ENCODE measurements at places on chromosomes 6 and 20.

DNA sequence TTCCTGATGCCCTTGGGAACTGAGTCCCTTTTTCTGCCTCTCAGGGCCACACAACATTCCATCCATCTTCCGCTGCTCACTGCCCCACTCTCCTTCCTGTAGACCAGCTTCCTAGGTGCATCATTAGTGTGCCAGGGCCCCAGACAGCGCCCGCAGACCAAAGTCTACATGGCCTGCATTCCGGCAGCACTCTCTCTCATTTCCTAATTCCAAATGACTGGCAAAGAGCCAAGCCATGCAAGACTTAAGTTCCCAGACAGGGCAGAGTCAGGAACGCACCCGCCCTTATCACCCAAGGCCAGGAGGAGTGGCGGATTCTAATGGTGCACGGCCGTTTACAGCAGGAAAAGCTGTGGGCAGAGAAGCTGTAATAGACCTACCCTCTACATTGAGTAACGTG, 159.8 kb upstream of the ARID1B start:
- DNase-seq: no peak

GRCh38 chr6:61841958-61842357, 444.1 kb downstream of the KHDRBS2 start:
- DNase-seq: no peak

GRCh38 chr6:141259807-141260206, 872.9 kb upstream of the GJE1 start:
- DNase-seq: no peak

DNA sequence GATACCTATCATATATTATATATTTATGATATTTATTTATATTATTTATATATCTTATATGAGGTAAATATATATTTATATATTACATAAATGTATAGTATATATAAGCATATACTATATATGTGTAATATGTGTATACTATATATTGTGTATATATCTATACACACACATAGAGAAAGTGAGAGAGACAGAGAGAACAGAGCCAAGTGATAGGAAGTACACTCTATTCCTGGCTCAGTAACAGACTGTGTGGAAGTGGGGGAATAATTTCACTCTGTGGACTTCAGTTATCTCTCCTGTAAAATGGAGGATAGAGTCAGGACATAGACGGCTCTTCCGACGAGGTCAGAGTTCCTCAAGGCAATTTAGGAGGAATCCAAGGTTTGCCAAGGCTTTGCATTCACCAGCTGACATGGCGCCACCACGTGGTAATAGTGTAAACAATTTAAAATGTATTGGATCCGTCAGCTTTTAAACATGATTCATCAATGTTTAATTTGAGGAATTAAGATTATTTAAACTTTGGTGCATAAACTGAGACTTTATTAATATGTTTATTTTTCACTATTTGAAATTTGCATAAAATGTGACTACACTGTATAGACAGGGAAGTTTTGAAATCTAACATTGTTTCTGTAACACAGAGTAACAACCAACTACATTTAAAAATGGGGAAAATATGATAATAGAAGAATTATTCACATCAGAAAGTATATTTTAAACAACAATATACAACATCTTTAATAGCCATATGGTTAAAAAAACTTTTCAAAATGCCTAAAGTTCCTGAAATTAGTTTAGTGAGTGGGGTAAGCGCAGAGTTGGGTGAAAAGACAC, 75.4 kb upstream of the TMEM244 start:
- DNase-seq: peak; percentile 66

- DNase-seq: no peak
Observed at GRCh38 chr6:25278261-25278913, 787 bp upstream of the CARMIL1 start.

GRCh38 chr6:141117874-141118273, 1014.9 kb upstream of the GJE1 start:
- no peak for DNase-seq

- DNase-seq: no peak
Observed at GRCh38 chr6:90086517-90086916, 192.2 kb downstream of the GJA10 start.

DNA sequence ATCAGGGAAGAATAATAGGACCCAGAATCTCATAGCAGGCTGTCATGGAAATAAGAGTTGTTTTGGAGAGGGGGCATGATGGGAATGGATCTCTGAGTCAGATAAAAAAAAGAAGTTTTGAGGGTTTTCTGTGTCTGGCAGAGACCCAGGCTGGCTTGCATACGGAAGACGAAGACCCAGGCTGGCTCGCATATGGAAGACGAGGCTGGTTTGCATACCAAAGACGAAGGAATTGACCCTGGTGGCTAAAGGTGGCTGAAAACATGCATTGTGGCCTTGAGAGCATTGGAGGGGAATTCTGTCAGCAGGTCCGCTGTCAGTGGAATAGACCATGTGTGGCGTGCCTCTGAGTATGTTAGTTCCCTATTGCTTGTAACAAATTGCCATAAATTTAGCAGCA, 335.1 kb downstream of the BTBD3 start:
- no peak for DNase-seq

DNA sequence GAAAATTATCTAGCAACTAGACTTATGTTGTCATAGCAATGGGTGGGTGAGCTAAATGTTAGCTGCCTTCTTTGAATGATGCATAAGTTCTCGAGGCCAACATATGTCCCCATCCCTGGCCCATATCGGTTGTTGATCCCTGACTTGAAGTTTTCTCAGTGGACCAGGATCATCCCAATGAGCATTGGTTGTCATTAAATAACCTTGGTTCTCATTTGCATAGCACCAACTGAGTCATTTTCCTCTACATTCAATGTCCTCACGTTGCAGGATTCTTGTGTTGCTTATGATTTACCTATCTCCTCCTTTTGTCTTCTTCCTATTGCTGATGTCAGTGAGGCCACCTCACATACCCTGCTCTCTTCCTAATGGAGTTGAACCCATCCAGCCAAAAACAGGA, 12.1 kb upstream of the AHCY start:
- DNase-seq: no peak

DNA sequence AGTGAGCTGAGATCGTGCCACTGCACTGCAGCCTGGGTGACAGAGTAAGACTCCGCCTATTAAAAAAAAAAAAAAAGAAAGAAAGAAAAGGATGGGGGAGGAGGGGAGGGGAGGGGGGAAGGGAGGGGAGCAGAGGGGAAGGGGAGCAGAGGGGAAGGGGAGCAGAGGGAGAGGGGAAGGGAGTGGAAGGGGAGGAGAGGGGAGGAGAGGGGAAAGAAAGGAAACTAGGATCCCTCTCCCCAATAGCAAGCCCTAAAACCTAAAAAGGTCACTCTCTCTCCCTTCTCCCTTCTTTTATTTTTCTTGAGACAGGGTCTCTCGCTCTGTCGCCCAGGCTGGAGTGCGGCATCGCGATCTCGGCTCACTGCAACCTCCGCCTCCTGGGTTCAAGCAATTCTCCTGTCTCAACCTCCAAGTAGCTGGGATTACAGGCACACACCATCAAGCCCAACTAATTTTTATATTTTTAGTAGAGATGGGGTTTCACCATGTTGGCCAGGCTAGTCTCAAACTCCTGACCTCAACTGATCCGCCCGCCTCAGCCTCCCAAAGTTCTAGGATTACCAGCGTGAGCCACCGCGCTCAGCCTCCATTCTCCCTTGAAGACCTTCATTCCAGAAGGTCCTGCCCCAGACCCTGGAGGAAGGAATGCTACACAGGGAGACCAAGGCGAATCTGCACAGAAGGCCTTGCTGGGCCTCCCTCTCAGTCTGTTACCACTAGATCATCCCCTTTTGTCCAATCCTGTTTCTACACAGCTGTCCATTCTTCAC, 45.8 kb upstream of the PIM1 start:
- no peak for DNase-seq

GRCh38 chr6:116556065-116556464, 2.5 kb downstream of the CALHM4 start:
- DNase-seq: no peak

DNA sequence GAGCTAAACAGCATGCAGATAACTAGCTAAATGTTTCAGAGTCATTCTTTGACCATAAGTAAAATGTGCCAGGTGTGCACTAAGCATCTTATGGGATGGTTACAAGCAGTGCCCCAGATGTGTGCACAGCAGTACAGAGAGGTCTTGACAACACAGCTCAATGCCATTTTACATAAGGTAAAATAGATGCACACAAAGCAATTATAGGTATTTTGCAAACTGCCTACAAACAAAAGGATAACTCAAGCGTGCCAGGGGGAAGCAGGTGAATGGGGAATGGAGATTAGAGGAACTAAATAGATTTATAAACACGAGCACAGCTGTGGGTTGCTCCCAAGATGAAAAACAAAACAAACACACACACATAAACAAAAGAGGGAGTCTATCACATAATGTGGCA, 64.8 kb downstream of the SLC2A10 start:
- no peak for DNase-seq

DNA sequence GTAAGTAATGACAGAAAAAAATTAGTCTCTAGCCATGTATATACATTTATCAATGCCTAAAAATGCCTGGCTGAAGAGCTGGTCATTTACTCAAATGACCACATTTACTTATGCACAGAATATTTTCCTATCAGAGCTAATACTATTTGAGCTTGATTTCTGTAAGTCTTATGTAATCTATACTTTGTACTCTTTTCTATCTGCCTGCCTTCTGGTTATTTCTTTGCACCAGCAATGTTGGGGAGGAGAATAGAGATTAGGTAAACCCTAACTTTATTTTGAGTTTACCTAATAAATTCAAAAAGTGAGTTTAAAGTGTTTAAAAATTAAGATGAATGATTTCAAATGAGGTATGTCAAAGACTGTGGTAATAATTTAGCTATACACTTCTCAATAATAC, 3.7 kb downstream of the CALHM5 start:
- DNase-seq: no peak

DNA sequence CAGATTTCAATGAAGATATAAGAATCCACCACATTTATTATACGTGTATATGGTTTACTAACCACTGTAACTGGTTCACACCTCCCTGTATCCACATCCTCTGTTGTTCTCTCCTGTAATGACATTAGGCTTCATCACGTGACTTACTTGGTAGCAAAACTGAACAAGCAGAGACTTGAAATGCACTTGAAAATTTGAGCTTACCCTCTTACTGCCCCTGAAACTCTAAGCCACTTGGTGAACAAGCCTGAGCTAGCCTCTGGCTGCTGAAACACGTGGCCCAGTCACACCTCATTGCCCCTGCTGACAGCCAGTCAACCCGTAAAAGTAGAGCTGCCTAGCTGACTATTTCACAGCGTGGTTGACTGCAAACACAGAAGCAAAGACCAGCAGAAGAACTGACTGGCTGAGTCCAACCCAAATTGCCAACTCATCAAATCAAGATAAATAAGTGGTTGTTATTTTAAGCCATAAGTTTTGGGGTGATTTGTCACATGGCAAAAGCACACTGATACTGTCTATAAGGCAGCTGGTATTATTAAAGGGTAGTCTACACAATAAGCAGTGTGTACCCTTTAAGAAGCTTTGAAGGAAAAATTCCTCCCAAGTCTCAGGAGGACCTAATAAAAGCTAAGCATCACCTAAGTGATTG, 109.0 kb downstream of the RALGAPA2 start:
- peak; percentile 32 for DNase-seq

DNA sequence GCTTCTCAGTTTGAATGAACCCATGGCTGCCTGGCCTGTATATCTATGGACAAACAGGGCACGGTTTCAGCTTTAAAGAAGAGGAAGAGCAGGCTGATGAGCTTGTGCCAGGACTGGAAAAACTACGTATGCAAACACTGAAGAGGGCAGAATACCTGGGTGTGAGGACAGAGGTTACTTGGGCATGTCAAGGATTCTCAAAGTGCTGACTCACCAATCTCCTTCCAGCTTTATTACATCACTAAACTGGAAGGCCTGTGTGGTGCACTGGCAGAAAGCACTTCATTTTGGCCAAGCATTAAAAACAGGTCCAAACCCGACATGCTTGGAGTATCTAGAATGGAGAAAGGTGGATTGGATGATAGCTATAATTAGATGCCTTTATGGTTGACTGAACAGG, 95.2 kb downstream of the GMPR start:
- DNase-seq: no peak

DNA sequence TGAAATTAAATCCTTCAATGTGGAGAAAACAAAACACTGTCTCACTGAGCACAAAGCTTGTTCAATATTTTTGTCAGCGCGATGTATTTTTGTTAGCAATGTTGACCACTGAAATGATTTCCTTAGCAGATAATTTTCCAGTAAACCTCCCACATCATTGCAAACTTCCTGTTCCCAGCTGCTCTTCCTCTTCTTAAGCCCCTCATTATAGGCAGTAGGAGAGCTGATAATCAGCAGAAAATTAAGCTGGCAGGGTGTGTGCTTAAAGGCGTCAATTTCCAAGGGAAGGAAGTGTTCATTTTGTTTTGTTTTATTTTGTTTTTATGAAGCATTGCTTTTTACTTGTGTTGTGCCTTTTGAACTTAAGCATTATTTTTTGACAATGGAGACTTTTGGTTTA, 29.1 kb upstream of the TMEM14A start:
- no peak for DNase-seq

- no peak for DNase-seq
Observed at GRCh38 chr6:5053038-5053437, 32.1 kb upstream of the PPP1R3G start.

DNA sequence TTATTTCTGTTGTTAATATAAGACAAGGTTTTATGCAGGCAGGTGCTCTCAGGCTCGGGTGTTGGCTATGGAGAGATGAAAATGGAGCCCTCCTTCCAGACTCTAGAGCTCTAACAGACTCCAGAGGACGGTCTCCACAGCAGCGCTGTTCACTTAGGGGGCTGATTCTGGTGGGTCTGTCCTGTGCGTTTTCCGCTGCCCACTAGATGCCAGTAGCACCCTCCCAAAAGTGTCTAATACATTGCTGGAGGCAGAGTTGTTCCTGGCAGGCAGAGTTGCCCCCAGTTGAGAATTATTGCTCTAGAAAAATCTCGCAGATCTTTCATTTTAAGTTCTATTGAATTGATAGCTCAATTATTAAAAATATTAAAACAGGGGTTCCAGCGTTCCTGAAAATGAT, 109.9 kb downstream of the MAP3K4 start:
- no peak for DNase-seq

DNA sequence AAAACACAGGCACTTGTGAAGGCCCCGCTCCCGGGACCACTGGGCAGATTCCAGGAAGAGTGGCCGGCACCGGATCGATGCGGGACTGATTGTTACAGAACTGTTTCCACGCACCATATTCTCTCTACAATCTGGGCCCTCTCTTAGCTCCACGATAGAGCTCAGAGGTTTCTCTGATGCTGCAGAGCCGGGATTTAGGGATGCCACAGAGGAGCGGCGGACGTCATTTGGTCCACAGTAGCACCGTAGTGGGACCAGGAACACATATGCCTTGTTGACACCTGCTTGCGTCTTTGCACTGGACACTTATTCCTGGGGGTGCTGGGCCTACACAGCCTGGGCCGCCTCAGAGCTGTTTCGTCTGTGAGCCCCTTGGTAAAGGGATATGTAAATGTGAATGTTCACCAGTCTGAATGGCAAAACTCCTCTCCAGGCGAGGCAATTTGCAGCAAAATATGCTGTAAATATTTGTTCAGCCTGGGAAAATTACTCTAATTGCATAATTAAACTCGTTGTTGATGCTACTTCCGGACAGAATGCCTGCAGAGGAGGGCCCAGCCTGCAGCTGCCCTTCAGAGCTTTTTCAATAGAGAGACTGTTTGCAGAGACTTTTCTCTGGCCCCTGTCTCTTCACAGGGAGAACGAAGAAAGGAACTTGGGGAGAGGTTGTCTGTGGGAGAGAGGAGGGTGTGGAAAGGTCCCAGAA, 9.4 kb downstream of the PCK1 start:
- DNase-seq: no peak

GRCh38 chr6:18510644-18511033, 123.5 kb downstream of the RNF144B start:
- no peak for DNase-seq

GRCh38 chr6:30216096-30216495, 2.9 kb upstream of the TRIM26 start:
- no peak for DNase-seq
